ENCODE measurements at places on chromosomes 3 and 15. TPM values are rescaled to one million over a fixed set of nuclear protein-coding genes. Genes with fewer than 3 reads are reported as not detected.

Gene IFRD2
- 69.7 TPM for polyA plus RNA-seq

Gene ARPP21
- not detected for polyA plus RNA-seq

Gene LRRC15
- not detected for polyA plus RNA-seq

Gene AP3B2
- polyA plus RNA-seq, result 0.70 TPM

Gene C3orf70
- polyA plus RNA-seq, result not detected

Gene CCDC39
- not detected for polyA plus RNA-seq

Gene MORC1
- polyA plus RNA-seq, result not detected

Gene SNX1
- 61.3 TPM for polyA plus RNA-seq

DNA sequence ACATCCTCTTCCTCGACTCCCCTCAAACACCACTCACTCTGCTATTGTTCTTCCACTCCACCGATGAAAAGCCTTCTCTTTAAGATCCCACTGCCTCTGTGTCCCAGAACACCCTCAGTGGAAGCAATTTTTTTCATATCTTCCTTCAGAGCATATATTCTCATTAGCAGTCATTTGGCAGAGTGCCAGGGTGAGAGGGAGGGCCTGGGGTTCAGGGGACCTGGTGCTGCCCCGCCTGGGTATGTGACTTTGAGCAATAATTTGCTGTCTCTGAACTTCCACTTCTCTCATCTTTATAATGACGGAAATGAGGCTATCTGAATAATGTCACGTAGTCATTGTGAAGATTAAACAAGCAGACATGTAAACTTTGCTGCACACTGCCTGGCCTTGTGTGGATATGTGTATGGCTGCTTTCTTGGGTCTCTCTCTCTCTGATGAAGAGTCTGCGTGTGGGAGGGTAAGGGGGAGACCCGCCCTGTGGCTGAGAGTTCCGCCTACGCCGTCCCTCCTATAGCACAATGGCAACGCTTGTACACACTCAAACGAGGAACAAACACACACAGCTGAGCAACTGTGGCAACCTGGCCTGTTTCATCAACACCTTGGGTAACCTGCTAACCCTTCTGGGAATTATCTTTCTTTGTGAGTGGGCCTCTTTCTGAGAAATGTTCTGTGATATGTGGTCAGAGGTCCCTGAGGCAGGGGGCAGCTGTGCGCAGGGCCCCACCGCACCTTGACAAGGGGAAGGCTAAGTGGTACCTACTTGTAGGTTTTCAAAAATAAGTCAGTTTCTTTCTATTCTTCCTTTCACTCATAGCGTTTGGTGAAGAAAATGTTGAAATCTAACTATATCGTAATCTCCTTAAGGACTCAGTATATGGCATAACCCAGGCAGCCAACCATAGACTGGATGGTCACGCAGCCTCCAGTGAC is 369.8 kb downstream of the SV2B start:
- H3K27me3 ChIP-seq, result no peaks in the 10 kb centered on the region
- H3K4me1 ChIP-seq, result peaks cover 47% of the 10 kb centered on the region
- no peaks in the 10 kb centered on the region for H3K36me3 ChIP-seq
- no peak overlapping the region for H3K4me3 ChIP-seq

GRCh38 chr3:134228035-134228434 is 22.6 kb downstream of the RYK start:
- no peak overlapping the region for H3K27ac ChIP-seq
- no peaks in the 10 kb centered on the region for H3K36me3 ChIP-seq
- H3K4me1 ChIP-seq, result peaks cover 13% of the 10 kb centered on the region
- no peaks in the 10 kb centered on the region for H3K27me3 ChIP-seq
- H3K4me3 ChIP-seq, result no peak overlapping the region

GRCh38 chr15:76512971-76513370 is 176.4 kb downstream of the ISL2 start:
- no peak overlapping the region for H3K4me3 ChIP-seq
- no peak overlapping the region for H3K27ac ChIP-seq
- no peaks in the 10 kb centered on the region for H3K27me3 ChIP-seq
- no peak for DNase-seq
- H3K4me1 ChIP-seq, result no peaks in the 10 kb centered on the region

- H3K27ac ChIP-seq, result no peak overlapping the region
- H3K27me3 ChIP-seq, result no peaks in the 10 kb centered on the region
- H3K4me1 ChIP-seq, result no peaks in the 10 kb centered on the region
- DNase-seq, result no peak
- H3K4me3 ChIP-seq, result no peak overlapping the region
Measured at GRCh38 chr3:183381179-183381578, 47.2 kb downstream of the MCF2L2 start.

DNA sequence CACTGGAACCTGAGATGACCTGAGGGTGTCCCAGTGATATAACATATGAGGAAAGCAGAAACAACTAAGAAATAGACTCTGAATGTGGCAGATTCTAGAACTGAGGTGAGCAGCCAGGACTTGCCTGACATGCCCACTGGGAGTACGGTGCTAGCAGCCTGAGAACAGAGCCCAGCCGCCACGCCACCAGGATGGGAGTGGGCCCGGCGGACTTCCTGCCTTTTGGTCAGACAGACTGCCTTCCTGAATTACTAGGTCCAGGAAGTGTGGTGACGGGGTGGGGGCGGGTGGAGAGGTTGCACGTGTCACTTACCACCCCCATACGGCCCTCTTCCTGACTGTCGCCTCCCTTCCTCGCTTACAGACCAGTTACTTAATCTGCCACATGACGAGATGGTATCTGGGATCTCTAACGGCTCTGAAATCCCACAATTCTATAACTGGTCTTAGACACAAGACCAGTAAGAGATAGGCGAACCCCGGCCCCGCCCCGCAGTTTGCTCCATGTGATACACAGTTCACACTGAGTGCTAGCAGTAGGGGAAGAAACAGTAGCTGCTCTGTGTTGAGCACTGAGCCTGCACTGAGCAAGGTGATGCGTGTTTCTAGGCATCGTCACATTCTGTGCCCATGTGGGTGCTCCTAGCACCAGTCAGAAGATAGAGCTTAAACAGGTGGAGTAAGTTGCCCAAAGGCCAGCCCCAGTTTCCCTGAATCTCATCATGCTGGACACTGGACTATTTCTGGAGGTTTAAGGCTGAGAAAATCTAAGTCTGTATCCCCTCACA is 95.7 kb downstream of the CPN2 start:
- peaks cover 6% of the 10 kb centered on the region for H3K4me1 ChIP-seq
- H3K27me3 ChIP-seq, result no peaks in the 10 kb centered on the region
- DNase-seq, result peak; percentile 2
- H3K4me3 ChIP-seq, result peak overlapping the region; percentile 42
- H3K27ac ChIP-seq, result peak overlapping the region; percentile 56
- H3K36me3 ChIP-seq, result no peaks in the 10 kb centered on the region

DNA sequence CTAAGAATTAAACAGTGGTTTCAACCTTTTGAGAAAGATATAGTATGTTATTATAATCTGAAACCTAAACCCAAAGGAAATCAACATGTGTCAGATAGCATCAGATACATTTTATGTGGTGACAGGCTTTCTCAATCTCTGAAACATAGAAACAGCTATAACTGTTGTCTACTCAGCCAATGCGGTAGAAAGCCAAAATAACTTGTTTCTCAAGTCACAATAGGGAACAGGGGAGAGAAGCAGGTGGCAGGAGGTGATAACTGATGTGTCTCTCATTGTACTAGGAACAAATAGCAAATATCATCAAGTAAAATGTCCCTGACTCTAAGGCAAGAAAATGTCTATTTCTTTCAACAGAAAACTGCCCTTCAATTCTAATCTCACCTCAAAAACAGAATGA is 38.6 kb downstream of the DENND6A start:
- H3K4me3 ChIP-seq, result no peak overlapping the region
- no peak overlapping the region for H3K27ac ChIP-seq
- H3K27me3 ChIP-seq, result no peaks in the 10 kb centered on the region
- peaks cover 37% of the 10 kb centered on the region for H3K36me3 ChIP-seq
- H3K4me1 ChIP-seq, result no peaks in the 10 kb centered on the region

DNA sequence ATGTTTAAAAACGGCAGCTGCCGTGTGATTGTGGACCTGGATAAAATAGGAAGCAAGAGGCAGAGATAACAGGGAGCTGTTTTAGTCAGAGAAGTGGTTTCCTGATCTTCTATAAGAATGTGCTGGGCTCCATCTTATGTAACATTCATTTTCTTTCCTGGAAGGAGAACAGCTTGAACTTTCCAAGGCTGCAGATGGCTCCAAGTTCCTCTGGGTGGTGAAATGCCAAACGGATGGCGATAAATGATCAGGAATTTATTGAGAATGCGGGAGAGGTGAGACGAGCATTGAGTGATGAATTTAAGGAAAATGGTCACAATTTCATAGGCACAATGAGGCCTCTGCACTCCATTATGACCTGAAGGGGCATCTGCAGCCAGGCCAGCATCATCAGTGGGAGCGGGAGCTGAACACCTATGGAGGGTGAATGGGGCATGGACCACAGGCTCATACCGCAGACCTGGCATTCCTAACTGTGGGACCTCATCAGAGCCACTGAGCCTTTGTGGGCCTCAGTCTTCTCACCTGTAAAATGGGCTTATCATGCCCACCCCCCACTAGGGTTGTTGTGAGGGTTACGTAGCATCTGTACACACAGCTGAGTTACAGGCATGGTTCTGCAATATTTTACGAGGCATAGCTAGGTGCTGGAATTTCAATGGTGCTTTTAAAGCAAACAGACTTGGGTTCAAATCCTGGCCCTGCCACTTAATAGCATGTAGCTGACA is 17.1 kb downstream of the MGLL start:
- no peak overlapping the region for H3K4me3 ChIP-seq
- no peaks in the 10 kb centered on the region for H3K4me1 ChIP-seq
- H3K27me3 ChIP-seq, result no peaks in the 10 kb centered on the region
- no peaks in the 10 kb centered on the region for H3K36me3 ChIP-seq
- H3K27ac ChIP-seq, result no peak overlapping the region

DNA sequence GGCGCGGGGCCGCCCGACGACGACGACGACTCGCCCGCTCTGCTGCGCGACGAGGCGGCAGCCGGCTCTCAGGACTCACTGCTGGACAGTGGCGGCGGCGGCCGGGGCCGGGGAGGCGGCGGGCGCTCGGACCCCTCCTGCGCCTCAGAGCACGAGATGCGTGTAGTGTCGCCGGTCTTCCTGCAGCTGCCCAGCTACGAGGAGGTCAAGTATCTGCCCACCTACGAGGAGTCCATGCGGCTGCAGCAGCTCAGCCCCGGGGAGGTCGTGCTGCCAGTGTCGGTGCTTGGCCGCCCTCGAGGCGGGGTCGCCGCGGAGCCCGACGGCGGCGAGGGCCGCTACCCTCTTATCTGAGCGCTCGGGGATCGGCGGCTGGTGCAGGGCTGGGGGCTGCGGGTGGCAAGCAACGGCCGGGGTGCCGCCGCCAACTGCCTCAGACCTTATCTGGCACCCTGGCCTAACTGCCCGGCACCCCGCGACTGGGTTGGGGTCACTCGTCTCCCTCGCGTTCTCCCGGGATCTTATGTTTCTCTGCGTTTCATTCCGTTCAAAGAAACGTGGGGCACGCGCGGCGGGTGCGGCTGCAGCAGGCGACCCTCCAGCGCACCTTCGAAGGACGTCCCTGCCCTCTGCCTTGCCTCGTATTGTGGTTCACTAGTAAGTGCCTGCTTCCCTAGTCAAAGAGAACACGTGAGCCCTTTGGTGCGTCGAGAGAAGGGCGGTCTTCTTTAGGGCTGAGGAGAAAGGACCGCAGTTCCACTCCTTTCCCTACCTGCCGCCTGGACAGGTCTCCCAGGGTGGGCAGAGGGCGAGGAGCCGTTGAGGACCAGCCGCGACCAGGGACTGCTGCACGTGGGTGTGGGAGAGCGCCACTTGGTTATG is 1.0 kb downstream of the C3orf80 start:
- H3K36me3 ChIP-seq, result no peaks in the 10 kb centered on the region
- peak; percentile 9 for DNase-seq
- H3K27ac ChIP-seq, result no peak overlapping the region
- peak overlapping the region; percentile 21 for H3K4me3 ChIP-seq

DNA sequence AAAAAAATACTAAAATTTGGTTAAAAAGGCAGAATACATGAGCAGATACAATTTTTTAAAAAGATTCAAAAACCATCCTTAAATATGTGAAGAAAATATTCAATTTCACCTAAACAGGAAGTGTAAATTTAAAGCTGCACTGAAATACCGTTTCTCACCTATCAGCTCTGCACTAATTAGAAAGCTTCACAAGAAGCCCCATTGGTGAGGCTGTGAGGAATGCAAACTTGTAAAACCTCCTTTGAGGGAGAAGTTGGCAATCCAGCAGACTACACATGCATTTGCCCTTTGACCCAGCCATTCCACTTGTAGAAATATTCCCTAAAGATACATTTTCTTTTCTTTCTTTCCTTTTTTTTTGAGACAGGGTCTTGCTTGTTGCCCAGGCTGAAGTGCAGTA is 18.8 kb downstream of the BLM start:
- H3K27ac ChIP-seq, result no peak overlapping the region
- no peaks in the 10 kb centered on the region for H3K36me3 ChIP-seq
- H3K27me3 ChIP-seq, result no peaks in the 10 kb centered on the region
- no peak overlapping the region for H3K4me3 ChIP-seq
- no peaks in the 10 kb centered on the region for H3K4me1 ChIP-seq
- DNase-seq, result no peak

GRCh38 chr3:10337323-10338163 is 16.6 kb upstream of the SEC13 start:
- H3K27ac ChIP-seq, result no peak overlapping the region
- no peaks in the 10 kb centered on the region for H3K4me1 ChIP-seq
- H3K36me3 ChIP-seq, result no peaks in the 10 kb centered on the region
- no peaks in the 10 kb centered on the region for H3K27me3 ChIP-seq

DNA sequence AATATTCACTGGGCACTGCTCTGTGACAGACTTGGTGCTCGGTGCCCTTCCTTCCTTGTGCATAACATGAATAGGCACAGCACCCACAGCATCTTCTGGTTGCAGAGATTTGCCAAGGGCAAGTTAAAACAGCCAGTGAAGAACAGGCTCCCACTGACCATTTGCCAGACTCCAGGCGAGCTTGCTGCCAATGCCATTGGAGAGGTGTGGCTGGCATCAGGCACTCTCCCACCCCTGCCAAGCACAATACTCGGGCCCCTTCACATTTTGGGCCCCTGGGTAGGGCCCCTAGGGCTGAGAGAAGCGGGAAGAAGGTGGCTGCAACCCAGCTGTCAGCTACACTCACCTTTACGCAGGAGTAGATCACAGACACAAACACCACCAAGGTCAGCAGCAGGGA is 112.1 kb downstream of the SEC22A start:
- no peaks in the 10 kb centered on the region for H3K36me3 ChIP-seq
- no peak overlapping the region for H3K27ac ChIP-seq
- H3K27me3 ChIP-seq, result no peaks in the 10 kb centered on the region
- H3K4me1 ChIP-seq, result no peaks in the 10 kb centered on the region
- no peak overlapping the region for H3K4me3 ChIP-seq
- no peak for DNase-seq

- H3K27me3 ChIP-seq, result no peaks in the 10 kb centered on the region
- no peak for DNase-seq
- no peak overlapping the region for H3K4me3 ChIP-seq
- H3K27ac ChIP-seq, result no peak overlapping the region
- H3K36me3 ChIP-seq, result no peaks in the 10 kb centered on the region
Measured at GRCh38 chr15:91632981-91633380, 220.5 kb upstream of the SLCO3A1 start.

- no peaks in the 10 kb centered on the region for H3K27me3 ChIP-seq
- H3K36me3 ChIP-seq, result no peaks in the 10 kb centered on the region
- H3K4me3 ChIP-seq, result no peak overlapping the region
- DNase-seq, result no peak
- H3K27ac ChIP-seq, result no peak overlapping the region
- no peaks in the 10 kb centered on the region for H3K4me1 ChIP-seq
Measured at GRCh38 chr15:55681631-55682030, 61.3 kb downstream of the PRTG start.

- no peaks in the 10 kb centered on the region for H3K36me3 ChIP-seq
- no peaks in the 10 kb centered on the region for H3K27me3 ChIP-seq
- peaks cover 25% of the 10 kb centered on the region for H3K4me1 ChIP-seq
- DNase-seq, result no peak
- no peak overlapping the region for H3K4me3 ChIP-seq
- peak overlapping the region; percentile 63 for H3K27ac ChIP-seq
Measured at GRCh38 chr3:156483002-156483401, 71.9 kb downstream of the SSR3 start.

- peaks cover 12% of the 10 kb centered on the region for H3K4me1 ChIP-seq
- H3K4me3 ChIP-seq, result peak overlapping the region; percentile 83
Measured at GRCh38 chr3:107431246-107432012, 54.2 kb downstream of the CCDC54 start.
